AG09319 (cell line): ENCODE measurements at places on chromosomes 1 and 21.

GRCh38 chr1:180525715-180526039 lies 23.3 kb upstream of the ACBD6 start:
- no peak for DNase-seq

- DNase-seq = no peak
Observed at GRCh38 chr1:16168622-16169360, 12.9 kb upstream of the EPHA2 start.

GRCh38 chr1:55155522-55155921 lies 59.6 kb downstream of the USP24 start:
- no peak for DNase-seq

DNA sequence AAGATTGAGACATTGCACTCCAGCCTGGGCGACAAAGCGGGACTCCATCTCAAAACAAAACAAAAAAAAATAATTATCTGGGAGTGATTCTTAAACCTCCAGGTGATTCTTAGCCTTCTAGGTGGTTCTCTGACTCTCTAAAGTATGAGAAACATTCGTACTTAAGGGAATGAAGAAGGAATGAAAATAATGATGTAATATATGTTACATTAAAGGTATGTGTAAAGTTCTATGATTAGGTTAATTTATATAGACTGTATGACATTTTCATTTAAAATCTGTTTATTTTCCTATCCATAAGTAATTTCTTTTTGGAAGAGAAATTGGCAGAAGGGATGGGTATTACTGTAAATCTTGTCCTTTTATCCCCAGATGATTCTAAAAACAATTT lies 34.7 kb downstream of the OSBPL9 start:
- no peak for DNase-seq

DNA sequence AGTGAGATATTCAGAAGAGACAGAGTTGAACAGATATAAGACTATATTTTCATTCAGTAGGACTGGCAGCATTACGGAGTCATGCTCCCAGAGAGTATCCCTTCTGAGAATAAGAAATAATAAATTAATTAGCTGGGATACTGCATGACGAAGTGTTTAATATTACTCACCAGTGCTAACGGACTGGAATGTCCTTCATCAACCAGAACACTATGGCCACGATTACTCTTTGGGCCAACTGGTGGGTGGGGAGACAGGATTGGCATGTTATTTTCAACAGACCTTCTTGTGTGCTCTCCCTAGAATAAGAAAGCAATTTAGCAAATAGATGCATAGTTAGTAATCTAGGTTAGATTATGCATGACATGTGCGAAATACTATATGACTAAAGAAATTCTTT lies 32.4 kb downstream of the ERICH3 start:
- DNase-seq = no peak

DNA sequence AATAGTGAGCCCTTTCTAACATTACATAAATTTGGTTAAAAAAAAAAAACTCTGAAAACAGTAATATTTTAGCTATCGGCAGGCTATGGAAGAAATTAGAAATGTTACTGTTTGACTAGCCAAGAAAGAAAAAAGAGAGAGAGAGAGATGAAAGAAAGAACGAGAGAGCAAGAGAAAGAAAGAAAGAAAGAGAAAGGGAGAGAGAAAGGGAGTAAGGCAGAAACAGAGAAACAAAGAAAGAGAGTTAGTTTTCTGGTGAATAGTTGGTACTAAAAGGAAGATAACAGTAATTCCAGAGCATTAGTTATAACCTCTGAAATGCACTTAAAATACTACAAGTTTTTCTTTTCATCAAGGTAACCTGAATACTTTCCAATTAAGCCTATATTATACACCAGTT lies 160.3 kb upstream of the HP1BP3 start:
- DNase-seq = no peak

GRCh38 chr21:42414928-42415769 lies 11.4 kb downstream of the UBASH3A start:
- no peak for DNase-seq

DNA sequence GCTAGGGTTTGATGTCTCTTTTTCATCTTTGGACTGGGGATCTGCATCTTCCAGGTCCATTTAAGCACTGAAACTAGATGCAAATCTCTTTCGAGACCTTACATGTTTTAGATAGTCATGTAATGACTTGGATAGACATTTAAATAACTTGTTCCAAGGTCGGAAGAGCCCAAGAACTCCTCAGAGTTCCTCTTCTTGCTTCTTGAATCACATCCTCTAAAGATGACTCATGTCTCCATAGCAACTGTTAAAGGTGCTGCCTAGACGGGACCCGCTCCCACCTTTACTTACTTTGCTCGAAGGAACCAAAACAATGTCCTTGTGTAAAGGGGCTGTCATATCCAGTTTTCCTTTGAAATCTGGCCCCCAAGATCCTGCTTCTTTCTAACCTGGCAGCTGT lies 130.0 kb downstream of the EDEM3 start:
- no peak for DNase-seq

- DNase-seq = no peak
Observed at GRCh38 chr1:244456586-244456985, 4.5 kb upstream of the CATSPERE start.

GRCh38 chr1:100626397-100626796 lies 88.5 kb downstream of the GPR88 start:
- no peak for DNase-seq

GRCh38 chr1:10374442-10374860 lies 24.4 kb upstream of the PGD start:
- DNase-seq = no peak

- DNase-seq = no peak
Observed at GRCh38 chr1:163980394-163980793, 578.6 kb upstream of the PBX1 start.

- no peak for DNase-seq
Observed at GRCh38 chr1:44848456-44849181, 5.6 kb upstream of the PTCH2 start.

DNA sequence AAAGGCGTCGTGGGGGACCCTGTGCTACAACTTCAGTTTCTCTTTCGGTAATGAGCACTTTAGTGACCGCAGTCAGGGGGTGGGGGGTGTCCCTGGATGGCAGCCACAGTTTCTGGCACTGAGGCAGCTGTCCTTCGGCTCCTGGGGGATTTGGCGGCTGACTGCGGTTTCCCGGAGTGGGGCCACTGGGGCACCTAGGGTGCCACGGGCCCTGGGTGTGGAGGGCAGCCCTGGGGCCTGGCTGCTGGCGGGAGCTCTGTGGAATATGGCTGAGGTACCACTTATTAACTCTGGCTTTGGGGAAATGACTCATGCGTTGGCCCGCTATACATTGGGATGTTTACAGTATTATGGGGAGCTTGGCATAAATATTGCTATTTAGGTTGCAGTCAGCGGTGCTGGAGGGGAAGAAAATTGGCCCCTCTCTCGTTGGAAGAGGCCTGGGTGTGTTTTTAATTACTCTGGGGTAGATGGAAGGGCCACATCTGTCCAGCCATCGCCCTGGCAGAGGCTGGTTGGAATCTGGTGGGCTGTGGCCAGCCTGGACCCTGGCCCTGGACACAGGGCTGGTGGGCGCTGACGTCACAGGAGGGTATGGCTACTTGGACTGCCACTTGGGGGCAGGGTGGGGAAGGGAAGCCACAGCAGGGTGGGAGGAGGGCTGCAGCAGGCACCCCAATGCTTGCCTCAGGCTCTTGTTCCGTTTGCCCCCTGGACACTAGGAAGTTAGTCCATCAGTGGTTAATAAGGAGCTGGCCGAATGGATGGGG lies 2.0 kb downstream of the EPHB2 start:
- peak; percentile 14 for DNase-seq
